Amniotic epithelial cell (primary cell): ENCODE measurements at places on chromosomes 3 and 15.

- no peak for DNase-seq
These were observed at the start of gene SPTSSB for GRCh38 chr3:161371441-161372320. TSS of gene SPTSSB (minus strand) at chr3:161371517. CDS start at chr3:161346323, 25,194 bp downstream.

GRCh38 chr3:33438284-33438668, 1.9 kb downstream of the UBP1 start:
- DNase-seq = no peak

DNA sequence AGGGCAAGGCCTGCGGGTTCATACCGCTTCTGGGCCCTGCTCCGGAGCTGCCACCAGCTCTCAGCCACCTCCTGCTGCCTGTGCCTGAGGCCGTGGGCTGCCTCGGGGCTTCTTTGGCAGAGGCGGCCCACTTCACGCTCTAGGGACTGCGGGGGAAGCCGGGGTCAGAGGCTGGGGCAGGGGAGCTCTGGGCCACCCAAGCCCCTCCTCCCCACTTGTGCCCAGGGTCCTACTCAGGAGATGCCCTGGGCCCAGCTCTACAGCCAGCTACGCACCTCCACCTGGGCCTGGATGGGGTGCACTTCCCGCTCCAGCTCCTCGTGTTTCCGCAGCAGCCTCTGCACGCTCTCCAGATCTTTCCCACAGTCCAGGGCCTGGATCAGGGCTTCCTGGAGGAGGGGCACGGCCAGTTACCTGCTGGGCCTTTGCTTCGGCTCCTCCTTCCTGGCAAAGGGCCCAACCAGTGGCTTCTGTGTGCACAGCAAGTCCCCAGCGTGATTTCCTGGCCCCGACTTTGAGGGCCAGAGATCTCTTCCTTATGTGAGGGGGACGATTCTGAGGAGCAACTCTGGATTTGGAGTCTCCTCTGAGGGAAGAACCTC, 24.0 kb downstream of the PLA2G4B start:
- DNase-seq = no peak

DNA sequence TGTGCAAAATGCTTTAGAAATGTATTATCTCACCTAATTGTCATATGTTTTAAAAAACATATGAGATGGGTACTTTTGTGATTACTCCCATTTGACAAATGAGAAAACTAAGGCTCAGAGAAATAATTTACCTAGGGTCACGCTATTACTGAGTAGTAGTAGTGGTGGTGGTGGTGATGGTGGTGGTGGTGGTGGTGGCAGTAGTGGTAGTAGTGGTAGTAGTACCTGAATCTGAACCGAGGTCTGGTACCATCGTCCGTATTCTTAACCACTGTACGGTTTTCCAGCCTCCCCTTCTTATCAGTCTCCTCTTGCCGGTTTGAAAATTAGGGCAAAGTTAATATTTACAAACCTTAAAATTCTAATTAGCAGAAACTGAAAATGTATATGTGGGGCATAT, 102.4 kb downstream of the KLHL25 start:
- DNase-seq = no peak

- no peak for DNase-seq
These were observed 78.8 kb upstream of the CTNNB1 start for GRCh38 chr3:41120460-41120859.

GRCh38 chr3:147002721-147003120, 397.6 kb upstream of the PLSCR5 start:
- DNase-seq = peak; percentile 0

GRCh38 chr15:68344600-68344999, 67.1 kb downstream of the FEM1B start:
- no peak for DNase-seq

- DNase-seq = no peak
These were observed 213.2 kb downstream of the XXYLT1 start for GRCh38 chr3:195057716-195058115.

- DNase-seq = no peak
These were observed 149.5 kb downstream of the TBC1D5 start for GRCh38 chr3:17592956-17593355.

- no peak for DNase-seq
These were observed 26.6 kb downstream of the GOLM2 start for GRCh38 chr15:44315126-44315525.

DNA sequence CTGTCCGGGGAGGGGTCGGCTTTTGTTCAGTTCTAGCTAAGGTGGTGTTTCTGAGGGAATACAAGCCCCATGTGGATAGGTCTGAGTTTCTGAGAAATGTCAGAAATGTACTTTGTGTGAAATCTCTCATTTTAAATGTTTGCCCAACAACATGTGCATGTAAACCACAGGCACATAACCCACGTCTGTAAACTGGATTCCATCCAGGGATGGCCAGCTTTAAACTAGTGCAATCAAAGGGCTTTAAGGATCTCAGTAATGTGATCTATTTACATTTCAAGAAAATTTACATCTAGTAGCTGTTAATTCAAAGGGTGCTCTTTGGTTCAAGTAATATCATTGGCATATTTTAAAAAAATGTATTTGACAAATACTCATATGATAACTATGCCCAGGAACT, 52.0 kb downstream of the POLR2M start:
- DNase-seq = no peak

GRCh38 chr3:142913432-142913831, 24.5 kb upstream of the PCOLCE2 start:
- DNase-seq = no peak

- DNase-seq = no peak
These were observed 123.7 kb downstream of the RBPMS2 start for GRCh38 chr15:64651601-64652191.

- no peak for DNase-seq
These were observed 77.5 kb upstream of the IL12A start for GRCh38 chr3:159910991-159911663.

- no peak for DNase-seq
These were observed 161.0 kb upstream of the CGNL1 start for GRCh38 chr15:57215326-57215725.

DNA sequence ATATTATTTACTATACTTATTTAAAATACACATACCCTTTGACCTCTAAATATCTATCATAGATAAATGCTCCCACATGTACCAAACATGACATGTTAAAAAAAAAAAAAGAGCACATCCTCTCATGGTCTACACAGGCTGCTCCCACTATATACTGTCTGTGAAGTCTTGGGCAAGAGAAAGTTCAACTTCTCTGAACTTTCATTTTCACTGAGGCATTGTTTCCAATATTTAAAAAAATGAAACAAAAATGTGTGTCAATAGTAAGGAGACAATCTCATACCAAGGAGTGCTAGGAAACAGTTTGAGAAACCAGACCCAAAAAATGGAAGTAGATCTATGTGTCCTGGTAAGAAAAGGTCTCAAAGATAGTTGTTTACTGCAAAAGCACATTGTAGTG, 29.3 kb downstream of the SLC4A7 start:
- DNase-seq = no peak

- no peak for DNase-seq
These were observed 284.0 kb upstream of the GADL1 start for GRCh38 chr3:31178467-31178866.

GRCh38 chr3:119084371-119085069, 49.9 kb upstream of the IGSF11 start:
- DNase-seq = no peak

DNA sequence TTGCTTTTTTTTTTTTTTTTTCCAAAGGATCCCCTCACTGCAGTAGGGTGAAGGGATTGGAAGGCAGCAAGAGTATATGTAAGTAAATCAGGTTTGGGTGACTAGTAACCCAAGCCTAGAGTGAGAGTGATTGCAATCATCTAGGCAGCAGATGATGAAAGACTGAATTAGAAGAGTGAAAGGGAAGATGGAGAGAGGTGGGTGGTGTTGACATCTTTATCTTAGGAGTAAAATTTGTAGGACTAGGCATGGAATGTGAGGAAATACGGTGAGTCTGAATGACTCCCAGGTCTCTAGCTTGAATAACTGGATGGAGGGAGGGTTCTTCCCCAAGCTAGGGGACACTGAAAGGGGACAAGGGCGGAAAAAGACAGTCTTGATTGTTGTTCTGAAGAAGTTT, 63.4 kb downstream of the TPRG1 start:
- peak; percentile 56 for DNase-seq

- DNase-seq = no peak
These were observed 5.7 kb downstream of the DUT start for GRCh38 chr15:48336940-48337339.

DNA sequence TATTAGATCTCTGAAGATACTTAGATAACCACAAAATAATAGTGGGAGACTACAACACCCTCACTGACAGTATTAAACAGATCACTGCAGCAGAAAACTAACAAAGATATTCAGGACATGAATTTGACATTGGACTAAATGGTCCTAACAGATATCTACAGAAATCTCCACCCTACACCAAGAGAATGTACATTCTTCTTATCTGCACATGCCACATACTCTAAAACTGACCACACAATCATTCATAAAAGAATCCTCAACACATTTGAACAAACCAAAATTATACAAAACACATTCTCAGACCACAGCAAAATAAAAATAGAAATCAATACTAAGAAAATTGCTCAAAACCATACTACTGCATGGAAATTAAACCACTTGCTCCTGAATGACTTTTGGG, 116.3 kb downstream of the DTWD1 start:
- no peak for DNase-seq

DNA sequence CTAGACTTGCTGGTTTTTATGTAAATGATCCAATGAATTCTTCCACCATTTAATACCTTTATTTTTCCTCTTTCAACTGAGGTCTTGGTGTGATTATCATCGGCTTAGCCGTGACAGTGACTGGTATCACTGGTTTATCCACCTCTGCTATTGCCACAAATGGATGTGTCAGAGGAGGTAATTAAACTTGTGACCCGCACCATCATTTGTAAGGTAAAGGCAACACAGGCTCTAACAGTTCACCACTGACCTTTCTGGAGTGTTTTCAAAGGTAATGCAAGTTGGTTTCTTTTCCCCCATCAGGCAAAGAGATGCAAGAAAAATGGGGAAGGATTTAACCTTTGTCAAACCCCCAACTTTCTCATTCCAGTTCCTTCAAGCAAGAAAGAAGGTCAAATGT, 19.7 kb downstream of the SLC12A1 start:
- no peak for DNase-seq

DNA sequence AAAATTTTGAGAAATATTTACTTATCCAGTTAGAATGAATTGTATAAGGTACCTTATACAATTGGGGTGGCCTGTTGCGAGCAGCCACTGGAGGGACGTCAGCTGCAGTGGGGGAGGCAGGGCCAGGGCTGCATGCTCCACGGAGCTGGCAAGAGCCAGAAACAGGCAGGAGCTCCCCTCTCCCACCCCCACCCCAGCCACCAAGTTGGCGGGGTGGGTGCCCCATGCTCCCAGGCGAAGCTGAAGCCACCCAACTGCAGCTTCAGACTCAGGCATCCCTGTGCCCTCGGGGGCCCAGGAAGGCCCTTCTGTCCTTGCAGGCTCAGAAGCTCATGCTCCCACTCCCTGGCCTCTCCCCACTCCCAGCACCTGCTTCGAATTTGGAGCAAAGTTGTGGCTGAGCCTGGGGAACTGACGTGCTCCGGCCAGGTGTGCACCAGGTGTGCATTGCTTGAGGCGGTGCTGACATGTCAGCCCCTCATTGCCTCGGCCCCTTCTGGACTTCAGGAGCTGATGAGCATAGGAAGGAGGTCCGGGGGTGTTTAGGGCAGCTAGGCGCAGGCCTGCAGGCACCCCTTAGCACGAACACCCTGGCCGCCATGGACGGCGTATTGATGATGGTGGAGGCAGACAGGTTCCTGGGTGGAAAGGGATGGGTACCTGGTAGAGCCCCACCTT, 743.8 kb upstream of the GBE1 start:
- DNase-seq = no peak

GRCh38 chr3:104176706-104177105, 1190.0 kb upstream of the ALCAM start:
- no peak for DNase-seq

GRCh38 chr15:77603611-77604336, 28.9 kb downstream of the LINGO1 start:
- no peak for DNase-seq
